Iris pigment epithelial cell (primary cell): ENCODE measurements at places on chromosomes 4 and X.

GRCh38 chr4:148061795-148062194 lies 329.9 kb downstream of the ARHGAP10 start:
- DNase-seq: no peak

DNA sequence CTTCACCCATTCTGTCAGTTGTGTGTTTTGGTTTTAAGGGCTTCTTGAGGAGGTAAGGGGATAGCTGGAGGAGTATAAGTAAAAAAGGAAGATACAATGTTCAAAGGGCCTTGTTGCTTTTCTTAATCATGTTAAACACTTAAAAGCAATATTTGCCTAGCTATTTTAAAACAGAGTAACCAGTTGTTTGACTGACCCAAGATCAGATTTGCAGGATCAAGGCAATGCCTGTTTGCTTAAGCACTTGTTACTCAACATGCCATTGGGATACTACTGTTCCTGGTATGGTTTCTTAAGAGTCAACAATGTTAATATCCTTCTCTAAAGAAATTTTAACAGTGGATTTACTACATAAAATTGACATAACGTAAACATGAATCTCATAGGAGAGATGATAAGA lies 2.6 kb downstream of the DCLK2 start:
- no peak for DNase-seq

DNA sequence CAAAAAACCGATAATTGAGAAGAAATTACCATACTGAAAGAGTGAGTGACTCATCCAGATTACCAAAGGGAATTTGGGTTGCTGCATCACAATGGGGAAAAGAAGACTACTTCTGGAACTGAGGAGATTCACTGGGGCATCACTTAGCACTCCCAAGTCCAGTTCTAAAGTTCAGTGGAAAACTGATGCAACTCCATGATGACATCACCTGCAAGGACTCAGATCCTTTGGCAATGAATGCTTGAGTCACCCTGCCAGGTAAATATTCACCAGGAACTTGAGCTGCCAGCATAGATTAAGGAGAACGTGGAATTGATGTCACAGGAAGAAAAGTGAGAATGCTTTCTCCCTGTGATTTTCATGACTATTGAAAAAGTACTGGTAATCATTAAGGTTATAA lies 32.0 kb upstream of the SMIM10L2A start:
- peak; percentile 5 for DNase-seq

- DNase-seq: peak; percentile 18
Observed at GRCh38 chr4:142512161-142512560, 333.9 kb downstream of the INPP4B start.

DNA sequence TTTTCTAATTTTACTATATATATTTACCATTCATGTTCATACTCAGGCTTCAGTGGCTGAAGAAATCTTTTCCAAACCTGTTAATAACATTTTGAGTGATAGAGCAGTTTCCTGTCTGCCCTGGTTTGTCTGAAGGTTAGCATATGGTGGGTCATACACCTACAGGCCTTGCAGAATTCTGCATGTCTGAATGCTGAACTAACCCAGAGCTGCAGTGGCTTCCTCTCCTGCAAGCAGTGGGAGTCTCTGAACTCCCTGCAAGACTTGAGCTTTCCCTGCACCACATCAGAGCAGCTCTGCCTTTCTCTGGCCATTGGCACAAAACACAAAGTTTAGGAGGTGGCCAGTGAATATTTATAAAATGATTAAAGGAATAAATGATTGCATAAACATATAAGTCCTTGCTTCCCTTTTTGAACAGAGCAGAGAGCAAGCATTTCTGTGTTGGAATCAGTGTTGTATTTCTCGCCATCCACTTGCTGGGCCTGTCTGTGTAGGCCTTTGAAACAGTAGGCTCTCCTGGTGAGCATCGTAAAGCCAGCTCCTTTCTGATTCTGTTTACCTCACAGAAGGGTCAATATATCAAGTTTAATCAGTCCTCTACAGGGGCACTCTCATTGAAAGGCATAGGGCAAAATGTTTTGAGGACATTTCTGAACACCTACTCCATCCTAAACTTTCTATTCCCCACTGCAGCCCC lies 15.0 kb upstream of the UNC5C start:
- no peak for DNase-seq

DNA sequence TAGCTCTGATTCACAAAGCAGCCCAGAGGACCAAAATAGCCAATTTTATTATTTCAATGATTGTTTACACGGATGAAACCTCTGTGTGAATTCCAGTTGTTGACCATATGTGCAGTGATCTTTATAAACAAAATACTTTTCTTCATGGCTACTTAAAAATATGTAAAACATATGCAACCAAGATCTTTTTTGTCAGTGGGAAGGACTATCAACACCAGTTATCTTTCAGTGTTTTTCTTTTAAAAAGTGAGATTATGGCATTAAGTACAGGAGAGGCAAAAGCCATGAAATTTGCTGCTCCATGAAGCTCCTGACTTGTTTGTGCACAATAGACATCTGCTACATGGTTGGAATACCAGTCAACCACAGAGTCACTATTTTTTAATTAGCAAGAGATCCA lies 184.4 kb downstream of the DKK2 start:
- no peak for DNase-seq

- peak; percentile 56 for DNase-seq
Observed at GRCh38 chr4:138522366-138522765, 280.2 kb upstream of the SLC7A11 start.

GRCh38 chrX:16160729-16161128 lies 6.6 kb upstream of the MAGEB17 start:
- peak; percentile 75 for DNase-seq

- peak; percentile 78 for DNase-seq
Observed at GRCh38 chr4:56134266-56134665, 185.5 kb downstream of the CEP135 start.

- DNase-seq: peak; percentile 64
Observed at GRCh38 chr4:10619220-10619619, 65.3 kb downstream of the CLNK start.

DNA sequence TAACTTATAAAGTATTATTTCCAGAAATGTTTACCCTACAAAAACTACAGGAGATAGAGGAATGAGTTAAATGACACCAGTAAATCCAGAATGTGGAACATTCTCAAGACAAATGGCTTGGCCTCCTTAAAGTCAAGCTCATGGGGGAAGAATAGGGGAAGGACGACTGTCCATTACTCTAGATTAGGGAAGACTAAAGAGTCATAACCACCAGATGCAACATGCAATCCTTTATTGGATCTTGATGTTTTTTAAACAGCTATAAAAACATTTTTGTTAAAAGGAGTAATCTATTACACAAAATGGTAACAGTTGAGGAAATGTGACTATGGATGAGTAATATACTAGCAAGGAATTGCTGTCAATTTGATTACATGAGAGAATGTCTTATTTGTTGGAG lies 11.1 kb downstream of the ACOT9 start:
- no peak for DNase-seq

- peak; percentile 68 for DNase-seq
Observed at GRCh38 chr4:69828828-69829227, 31.1 kb downstream of the SULT1E1 start.

DNA sequence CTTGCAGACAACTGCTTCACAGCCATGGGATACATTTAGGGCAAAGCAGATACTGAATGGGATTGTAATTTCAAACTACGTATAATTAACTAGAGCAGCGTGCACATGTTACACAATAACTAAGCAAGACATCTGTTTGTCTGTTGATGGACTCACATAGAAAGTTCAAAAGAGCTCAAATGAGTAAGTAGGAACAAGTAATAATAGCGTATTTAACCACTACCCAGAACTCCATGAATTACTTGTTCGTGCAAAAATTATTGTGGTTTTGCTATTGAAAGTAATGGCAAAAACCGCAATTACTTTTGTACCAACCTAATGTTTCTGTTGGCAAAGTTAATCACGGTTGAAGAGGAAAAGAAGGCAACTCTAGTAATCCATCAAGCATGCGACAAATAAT lies 825.4 kb downstream of the PCDH18 start:
- no peak for DNase-seq

GRCh38 chr4:2825740-2826139 lies 17.9 kb upstream of the ADD1 start:
- DNase-seq: no peak

- peak; percentile 29 for DNase-seq
Observed at GRCh38 chr4:74316397-74316796, 8.1 kb downstream of the EPGN start.

GRCh38 chr4:40506066-40506465 lies 123.6 kb downstream of the RBM47 start:
- DNase-seq: no peak

DNA sequence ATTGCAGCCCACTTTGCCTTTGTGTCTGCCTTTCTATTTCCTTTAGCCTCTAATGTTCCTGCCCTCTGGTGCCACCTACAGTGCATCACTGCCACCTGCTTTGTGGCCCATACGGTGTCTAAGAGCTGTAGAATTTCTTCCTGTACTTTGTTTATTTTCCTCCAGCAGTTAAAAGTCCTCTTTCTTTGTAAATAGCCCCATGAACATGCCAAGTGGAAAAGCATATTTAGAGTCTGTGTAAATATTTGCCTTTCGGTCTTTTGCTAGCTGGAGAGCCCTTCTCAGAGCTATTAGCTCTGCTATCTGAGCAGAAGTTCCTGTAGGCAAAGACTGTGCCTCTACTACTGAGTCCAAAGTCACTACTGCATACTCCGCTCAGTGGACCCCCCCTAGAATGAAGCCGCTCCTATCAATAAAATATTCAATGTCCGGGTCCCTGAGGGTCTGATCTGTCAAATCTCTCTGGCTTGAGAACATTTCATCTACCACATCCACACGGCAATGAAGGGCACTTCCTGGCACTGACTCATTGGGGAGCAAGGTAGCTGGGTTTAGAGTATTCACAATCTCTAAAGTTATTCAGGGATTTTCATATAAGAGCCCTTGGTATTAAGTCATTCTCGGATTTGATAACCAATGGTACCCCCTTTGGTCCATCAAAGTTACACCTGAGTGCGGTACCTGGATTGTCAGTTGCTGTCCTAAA lies 36.3 kb downstream of the SULT1E1 start:
- peak; percentile 73 for DNase-seq

GRCh38 chr4:163591614-163592020 lies 97.1 kb downstream of the TMA16 start:
- DNase-seq: no peak

DNA sequence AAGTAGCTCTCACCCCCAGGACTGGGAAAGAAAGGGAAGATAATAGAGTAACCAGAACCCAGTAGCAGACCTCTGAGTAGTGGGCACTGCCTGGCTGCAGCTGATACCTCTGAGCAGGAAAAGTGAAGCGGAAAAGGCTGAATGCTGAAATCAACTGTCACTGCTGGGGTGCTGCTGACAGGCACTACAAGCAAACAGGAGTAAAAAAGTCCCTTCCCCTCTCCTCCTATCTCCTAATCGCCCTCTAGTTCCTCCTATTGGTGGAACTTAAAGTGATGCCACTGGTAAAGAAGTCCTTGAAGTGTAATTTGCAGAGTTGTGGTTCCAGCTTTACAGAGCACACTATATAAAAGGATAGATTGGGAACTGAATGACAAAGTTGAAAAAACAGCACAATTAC lies 32.8 kb upstream of the GLRB start:
- DNase-seq: peak; percentile 64

- no peak for DNase-seq
Observed at GRCh38 chrX:80663331-80663730, 146.3 kb downstream of the BRWD3 start.

DNA sequence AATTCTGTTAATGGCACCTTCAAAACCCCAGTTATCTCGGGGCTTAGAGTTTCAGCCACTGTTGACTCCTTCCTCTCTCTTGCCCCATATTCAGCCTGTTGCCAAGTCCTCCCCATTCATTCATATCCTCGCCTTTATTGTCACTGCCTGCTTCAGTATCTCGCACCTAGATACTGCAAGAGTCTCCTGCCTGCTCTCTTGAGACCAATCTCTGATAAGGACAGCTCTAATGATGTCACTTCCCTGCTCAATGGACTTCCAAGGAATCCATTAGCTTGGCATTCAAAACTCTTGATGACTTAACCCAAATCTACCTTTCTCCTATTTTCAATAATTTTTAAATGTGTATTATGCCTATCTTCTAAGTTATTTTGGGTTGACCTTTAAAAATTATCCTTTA lies 1.1 kb upstream of the UBE2A start:
- no peak for DNase-seq

DNA sequence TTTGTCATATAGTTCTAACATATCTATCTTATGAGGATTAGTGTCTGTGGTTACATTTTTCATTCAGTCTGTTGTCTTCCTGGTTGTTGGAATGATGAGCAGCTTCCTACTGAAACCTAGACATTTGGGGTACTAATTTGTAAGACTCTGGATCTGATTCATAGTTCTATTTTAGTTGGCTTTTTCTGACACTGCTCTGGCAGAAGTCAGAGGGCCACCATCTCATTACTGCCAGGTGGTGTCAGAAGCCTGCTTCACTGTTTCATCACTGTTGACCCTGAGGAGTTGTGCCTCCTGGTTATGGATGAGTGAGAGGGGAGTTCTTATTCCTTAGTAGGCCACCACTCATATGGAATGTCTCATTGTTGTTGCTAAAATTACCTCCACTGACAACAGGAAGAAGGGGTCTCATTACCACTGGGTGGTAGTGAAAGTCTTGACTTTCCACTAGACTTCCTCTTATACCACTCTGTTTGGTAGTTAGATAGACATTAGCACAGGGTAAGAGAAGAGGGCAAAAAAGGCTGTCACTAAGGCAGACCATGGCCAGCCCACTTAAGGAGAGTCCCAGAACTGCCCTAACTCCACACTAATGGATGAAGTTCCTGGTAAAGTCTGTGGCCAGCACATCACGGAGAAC lies 395.2 kb downstream of the SPOCK3 start:
- no peak for DNase-seq

DNA sequence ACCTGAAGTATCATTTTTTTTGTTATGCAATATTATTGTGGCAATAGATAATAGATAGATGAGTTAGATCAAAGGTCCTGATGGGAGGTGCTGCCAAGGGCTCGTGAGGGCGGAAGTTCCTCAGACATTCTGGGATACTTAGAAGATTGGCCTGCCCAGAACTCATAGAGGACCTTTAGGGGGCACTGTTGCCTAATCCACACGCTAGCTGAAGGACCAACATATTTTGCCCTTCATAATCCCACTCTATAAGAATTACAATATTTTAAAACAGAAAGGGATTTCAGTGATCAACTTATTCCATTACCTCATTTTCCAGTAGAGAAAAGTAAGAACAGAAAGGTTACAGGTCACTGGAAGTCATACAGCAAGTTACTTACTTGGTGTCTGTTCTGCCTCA lies 22.9 kb upstream of the COX7B2 start:
- peak; percentile 47 for DNase-seq

GRCh38 chrX:50100188-50100587 lies 100.6 kb downstream of the AKAP4 start:
- no peak for DNase-seq

DNA sequence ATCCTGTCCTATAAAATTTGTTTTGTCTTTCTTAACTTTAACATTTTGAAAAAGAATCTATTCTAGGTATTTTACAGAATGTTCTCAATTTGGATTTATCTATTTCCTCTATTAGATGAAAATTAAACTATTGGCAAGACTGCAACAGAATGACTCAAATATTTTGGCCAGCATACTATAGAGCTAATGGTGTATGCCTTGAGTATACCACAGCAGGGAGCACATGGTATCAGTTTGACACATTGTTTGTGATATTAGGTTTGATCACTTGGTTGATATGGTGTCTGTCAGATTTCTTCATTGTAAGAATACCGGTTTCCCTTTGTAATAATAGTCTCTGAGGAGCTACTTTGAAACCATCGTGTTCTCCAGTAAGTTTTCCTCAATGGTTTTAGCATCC lies 87.8 kb upstream of the NPNT start:
- DNase-seq: peak; percentile 56

GRCh38 chrX:22184096-22184495 lies 88.6 kb upstream of the CBLL2 start:
- no peak for DNase-seq

GRCh38 chrX:130682990-130683389 lies 220.0 kb downstream of the ENOX2 start:
- DNase-seq: peak; percentile 52

GRCh38 chr4:15376594-15376993 lies 51.2 kb upstream of the C1QTNF7 start:
- peak; percentile 75 for DNase-seq
